Stimulated activated naive B cell treated with anti-CD40 and anti-IgM and Interleukin-4, amounts not matched to agents 10 μg/mL and 1 μg/mL and 100 μg/mL, for 72 hours (primary cell): ENCODE measurements at places on chromosomes 1 and 21.

GRCh38 chr1:22139066-22139594 lies 3.8 kb downstream of the WNT4 start:
- DNase-seq = no peak

GRCh38 chr1:218250492-218250891 lies 34.6 kb upstream of the RRP15 start:
- DNase-seq = no peak

DNA sequence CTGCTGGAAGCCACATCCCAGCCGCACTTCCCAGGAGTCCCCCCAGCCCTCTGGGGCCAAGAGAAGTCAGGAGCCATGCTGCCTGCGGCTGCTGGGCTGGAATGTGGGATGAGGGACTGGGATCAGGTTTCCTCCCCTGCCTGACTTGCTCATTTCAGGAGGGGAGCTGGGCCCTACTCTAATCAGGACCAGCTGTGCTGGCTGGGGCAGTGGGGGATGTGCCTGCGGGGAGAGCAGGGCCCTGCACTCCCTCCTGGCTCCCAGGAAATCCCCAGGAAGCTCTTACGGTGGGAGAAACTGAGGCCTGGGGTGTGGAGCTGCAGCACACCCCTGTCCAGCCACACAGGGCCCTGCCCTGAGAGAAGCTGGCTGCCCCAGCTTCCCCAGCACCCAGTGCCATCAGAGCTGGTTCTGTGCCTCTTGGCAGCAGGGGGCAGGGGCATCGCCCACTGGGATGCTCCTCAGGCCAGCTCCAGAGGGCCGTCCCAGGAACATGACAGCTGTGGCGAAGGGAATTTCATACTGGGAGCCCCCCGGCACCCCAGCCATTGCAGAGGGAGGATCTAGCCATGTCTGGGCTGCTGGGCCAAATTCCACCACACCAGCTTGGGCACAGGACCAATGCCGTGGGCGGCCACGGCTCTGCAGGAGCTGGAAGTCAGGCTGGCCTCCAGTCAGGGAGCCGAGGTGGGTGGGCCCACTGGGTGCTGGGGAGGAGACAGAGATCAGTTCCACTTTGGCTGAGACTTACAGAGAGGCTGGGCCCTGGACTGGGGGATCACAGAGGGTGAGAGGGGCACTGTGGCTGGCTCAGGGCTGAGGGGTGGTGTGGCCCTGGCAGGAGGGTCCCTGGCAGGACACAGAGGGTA lies 21.3 kb upstream of the PRSS38 start:
- no peak for DNase-seq

DNA sequence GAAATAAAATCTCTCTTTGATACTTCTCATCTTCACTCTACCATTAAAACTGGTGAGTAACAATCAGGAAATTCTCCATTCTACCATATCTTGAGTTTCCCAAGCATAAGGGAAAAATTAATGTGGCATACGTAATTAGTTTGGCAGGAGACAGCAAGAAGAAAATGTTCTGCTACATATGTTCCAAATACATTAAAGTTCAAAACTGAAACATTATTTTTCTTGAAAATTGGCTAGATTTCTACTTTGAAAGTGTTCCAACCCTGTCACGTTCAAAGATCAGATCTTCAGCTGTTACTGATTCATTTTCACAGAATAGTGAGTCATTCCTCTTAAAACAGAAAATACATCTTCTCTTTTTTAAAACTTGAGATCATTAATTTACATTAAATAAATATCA lies 48.5 kb downstream of the PIGK start:
- no peak for DNase-seq

DNA sequence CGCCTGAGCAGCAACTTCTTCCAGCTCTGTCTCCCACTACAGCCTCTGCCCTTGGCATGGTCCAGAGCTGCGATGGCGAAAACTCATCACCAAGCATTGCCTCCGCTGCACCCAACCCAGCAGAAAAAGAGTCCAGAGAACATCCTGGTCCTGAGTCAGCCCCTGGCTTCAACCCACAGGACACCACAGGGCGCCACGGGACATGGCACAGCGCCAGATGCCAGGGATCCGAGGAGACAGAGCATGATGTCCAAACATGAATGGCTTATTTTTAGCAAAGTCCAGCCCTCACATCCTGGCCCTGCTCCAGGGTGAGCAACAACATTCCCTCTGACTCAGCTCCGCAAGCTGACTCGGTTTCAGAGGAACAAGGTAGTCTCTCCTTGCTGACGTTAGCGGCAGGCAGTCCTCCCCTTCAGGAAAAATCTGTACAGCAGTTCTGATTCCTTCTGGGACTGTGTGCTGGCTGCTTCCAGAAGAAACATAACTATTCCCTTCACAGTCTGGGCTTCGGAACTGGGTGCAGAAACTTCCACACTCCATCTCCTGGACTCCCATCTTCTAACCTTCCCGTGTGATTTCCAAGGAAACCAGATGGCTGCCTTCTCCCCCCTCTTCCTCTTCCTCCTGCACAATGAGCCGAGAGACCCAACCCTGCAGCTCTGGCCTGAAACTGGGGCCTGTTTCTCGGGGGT lies 131.3 kb downstream of the TOMM20 start:
- no peak for DNase-seq

DNA sequence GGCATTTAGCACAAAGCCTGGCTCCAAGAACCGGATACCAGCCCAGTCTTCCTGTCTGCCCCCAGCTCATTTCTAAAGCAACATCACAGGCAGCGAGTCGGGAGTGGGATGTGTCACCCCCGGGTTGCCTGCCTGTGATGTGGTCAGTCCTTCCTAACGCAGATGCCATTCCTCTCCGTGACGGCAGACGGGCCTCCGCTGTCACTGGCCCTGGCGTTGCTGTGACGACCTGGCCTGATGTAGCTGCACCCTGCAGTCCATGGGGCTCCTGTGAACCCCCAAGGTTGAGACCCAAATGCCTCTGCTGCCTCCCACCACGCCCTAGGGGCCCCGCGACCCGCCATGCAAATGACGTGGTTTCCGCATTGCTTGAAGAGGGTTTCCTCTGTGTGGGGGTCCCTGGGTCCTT lies 12.3 kb downstream of the TNFRSF1B start:
- DNase-seq = no peak

DNA sequence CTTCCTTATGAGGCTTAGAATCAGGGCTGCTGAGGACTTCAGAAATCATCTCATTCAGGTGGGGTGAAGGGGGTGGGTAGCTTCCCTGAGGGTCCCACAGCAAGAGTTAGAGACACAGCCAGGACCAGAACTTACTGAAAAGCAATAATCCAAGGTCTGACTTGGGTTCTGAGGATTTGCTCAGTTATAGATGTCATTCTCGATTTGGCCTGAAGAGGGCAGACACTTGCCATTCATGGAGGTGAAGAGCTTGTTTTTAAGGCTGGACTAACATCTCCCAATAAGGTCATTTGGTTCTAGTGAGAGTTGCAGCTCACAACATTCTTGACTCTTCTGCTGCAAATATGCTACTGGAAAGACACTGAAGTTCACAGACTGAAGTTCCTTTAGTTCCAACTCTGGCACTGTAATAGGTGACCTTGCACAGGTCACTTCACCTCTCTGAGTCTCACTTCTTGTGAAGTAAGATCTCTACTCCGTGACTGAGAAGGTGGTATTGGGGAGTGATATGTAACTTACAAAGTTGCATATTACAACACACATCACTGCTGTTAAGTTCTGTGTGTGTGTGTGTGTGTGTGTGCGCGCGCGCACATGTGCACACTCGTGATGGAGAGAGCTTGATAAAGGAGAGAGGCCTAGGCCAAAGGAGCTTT lies 69.8 kb upstream of the DIRAS3 start:
- peak; percentile 49 for DNase-seq
